ENCODE measurements at places on chromosomes 5 and 9.

DNA sequence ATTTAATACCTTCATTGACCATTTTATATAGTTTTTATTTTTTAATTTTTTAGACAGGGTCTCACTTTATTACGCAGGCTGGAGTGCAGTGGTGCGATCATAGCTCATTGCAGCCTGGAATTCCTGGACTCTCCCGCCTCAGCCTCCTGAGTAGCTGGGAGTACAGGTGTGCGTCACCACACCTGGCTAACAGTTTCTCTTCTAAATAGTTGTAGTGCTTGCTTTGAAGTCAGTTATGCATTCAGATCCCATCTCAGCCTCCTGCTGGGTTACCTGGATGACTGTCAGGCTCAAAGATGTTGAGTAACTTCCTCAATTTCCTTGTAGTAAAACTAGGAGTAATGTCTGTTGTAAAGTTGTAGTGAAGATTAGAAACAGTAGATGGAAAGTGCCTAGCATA lies 21.4 kb downstream of the SNX18 start:
- DNase-seq = no peak

- DNase-seq = no peak
Observed at GRCh38 chr9:86052556-86053468, 46.5 kb downstream of the GOLM1 start.

- peak; percentile 40 for DNase-seq
Observed at GRCh38 chr9:134357631-134358025, 31.4 kb downstream of the RXRA start.

GRCh38 chr9:127503947-127504886 lies 52.9 kb downstream of the LRSAM1 start:
- DNase-seq = peak; percentile 79

GRCh38 chr9:132699956-132700355 lies 29.7 kb downstream of the GTF3C4 start:
- DNase-seq = peak; percentile 42

DNA sequence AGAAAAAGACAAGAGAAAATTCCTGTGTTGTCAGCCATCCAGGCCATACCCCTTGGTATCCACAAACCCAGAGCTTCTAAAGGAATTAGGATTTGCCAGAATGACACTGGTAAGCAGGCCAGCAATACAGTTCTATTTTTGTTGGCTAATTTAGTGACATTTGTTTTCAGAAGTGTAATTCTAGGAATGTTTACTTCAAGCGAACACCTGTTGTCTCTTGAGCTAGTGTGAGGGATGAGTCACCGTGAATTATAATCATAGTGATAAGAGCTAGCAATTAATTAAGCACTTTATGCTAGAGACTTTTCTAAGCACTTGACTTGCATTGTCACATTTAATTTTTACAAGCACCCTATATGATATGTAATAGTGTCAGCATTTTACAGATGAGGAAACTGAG lies 99.2 kb downstream of the PRKACG start:
- DNase-seq = no peak

- DNase-seq = no peak
Observed at GRCh38 chr9:123807251-123807650, 122.7 kb downstream of the DENND1A start.

- no peak for DNase-seq
Observed at GRCh38 chr5:35160486-35161116, 69.7 kb downstream of the PRLR start.

GRCh38 chr5:150565868-150566267 lies 57.9 kb downstream of the NDST1 start:
- DNase-seq = no peak
